Hair follicle dermal papilla cell (primary cell): ENCODE measurements at places on chromosomes 4 and X. TPM values are rescaled to one million over a fixed set of nuclear protein-coding genes. Genes with fewer than 3 reads are reported as not detected.

Gene DAPP1
- not detected in 2 replicates for total RNA-seq

Gene FGF5
- 19.2 and 24.8 TPM in 2 replicates for total RNA-seq

Gene FAM53A
- 3.7 and 4.0 TPM in 2 replicates for total RNA-seq

Gene PAGE2
- not detected in 2 replicates for total RNA-seq
